NCI-H187 (cell line): ENCODE measurements at places on chromosomes 5 and 9.

GRCh38 chr9:68974431-68974830 is 39.5 kb downstream of the PRKACG start:
- no peak for DNase-seq

DNA sequence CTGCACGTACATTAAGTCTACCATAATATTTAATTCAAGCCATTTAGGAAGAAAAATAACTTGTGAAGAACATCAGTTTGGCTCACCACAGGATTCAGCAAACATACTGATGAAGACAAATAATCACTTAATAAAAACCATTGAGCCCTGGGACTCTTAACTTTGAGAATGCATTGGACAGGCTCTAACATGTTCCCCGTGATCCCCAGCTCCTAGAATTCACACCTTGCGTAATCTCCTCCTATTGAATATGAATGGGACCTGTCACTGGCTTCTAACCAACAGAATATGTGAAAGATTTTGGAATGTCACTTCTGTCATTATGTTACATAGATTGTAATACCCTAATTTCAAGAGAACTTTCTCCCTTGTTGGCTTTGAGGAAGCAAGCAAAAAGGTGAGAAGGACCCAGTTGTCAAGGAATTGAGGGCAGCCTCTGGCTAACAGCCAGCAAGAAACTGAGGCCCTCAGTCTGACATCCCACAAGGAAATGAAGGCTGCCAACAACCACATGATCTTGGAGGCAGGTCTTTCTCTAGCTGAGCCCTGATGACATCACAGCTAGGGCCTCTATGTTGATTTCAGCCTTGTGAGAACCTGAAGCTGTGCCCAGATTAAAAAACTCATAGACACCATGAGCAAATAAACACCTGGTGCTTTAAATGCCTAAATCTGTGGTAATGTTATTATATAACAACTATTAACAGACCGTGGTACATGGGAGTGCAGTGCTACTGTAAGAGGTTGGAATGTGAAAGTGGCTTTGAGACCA is 433.2 kb downstream of the SEMA5A start:
- DNase-seq = no peak

- no peak for DNase-seq
These were observed 409.9 kb downstream of the CTNND2 start for GRCh38 chr5:11494340-11494739.

- DNase-seq = no peak
These were observed at the start of gene AFAP1L1 for GRCh38 chr5:149271716-149272563. AFAP1L1 (plus strand) TSS chr5:149271859; CDS start chr5:149271969, 110 bp downstream.

GRCh38 chr9:70532716-70533115 is 118.3 kb upstream of the KLF9 start:
- no peak for DNase-seq

GRCh38 chr9:134606951-134607731 is 34.5 kb upstream of the COL5A1 start:
- DNase-seq = no peak
